ENCODE measurements at places on chromosomes 7 and 10.
A peak's percentile ranks its signal among the peaks of the same experiment; 100 is the strongest.

DNA sequence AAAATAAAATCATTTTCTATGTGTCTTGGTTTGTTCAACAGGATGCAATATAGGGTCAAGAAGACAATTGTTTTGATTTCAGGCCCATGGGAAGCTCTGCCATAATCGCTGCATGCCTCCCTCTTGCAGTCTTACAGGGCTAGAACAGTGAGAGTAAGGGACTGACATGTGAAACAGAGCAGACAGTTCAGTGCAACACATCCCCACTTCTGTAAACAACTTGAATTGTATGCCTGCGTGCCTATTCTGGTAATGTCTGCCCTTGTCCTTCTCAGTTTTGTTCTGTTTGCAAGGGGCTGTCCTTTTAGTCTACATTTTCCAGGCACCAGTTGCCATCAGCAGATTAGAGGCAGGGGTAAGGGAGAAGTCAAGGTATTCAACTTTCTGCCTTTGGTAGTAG is 34.8 kb upstream of the GPR37 start:
- no peak for DNase-seq

DNA sequence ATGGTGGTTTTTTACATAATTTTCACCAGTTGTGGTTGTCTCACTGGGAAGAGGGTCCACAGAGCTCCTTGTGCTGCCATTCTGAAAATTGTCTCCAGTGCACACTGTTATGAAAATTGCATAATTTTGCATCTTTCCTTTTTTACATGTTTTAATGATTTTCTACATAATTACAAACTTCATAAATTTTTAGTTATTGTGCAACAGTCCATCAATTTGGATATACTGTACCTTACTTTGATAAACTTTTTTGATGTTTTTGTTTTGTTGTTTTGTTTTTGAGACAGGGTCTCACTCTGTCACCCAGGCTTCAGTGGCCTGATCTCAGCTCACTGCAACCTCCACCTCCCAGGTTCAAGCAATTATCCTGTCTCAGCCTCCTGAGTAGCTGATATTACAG is 70.6 kb upstream of the AUTS2 start:
- DNase-seq = no peak

DNA sequence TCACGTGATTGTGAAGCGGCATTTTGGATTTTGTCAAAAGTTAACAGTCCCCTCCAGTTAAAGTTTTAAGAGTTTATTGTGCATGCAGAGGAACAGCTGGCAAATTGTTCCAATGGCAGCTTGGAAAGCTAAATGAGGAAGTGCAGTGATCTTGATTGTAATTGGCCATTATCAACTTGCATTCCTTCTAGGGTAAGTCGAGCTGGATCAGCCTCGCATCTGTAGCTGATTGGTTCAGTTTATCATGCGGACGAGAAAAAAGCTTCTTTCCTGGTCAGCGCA is 566 bp downstream of the ZNF789 start:
- DNase-seq = no peak

GRCh38 chr10:18450298-18450697 is 201.1 kb downstream of the NSUN6 start:
- no peak for DNase-seq

DNA sequence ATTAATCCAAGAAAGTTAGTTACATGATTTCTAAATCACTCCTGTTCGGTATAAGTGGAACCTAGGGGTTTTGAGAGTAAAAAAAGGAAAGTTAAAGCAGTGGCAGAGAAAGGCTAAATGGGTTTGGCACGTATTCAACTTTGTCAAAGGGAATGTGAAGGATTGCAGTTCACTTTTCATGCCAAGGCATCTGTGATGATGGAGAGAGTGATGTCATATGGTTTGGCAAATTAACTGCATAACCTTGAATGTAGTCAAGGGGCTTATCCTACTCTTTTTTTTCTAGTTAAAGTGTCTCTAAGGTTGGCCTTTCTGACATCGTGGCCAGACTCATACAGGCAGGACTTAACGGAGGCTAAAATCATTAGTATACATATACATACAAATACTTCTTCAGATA is 277.8 kb downstream of the EXOC4 start:
- no peak for DNase-seq

DNA sequence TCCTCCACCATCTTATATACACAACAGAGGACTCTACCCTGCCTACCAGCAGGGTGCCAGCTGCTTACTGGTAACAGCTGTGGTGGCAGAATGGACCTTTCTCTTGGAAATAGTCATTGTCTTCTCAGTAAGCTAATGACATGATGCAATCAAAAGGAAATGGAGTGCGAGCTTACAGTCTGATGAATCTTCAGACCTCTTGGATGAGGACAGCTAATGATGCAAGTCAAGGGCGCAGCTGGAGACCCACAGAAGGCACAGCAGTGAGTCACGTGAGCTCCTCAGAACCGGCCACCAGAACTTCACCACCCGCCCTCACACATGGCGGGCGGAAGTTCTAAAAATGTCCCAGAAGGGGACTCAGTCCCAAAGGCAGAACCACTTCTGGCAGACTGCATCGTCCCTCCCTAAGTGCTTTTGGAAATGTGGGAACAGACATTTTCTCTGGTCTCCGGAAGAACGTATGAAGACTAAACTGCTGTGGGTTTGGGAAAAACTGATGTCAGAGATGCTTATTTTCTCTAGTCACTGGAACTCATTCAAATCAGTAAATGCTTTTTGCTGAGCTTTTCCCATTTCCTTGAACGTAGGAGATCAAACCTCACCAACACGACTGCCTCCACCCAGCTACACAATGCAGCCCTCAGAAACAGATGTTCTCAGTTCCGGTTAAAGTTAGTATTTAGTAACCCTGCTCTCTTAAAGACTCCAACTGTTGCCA is 96.4 kb downstream of the FAS start:
- peak; percentile 1 for DNase-seq

Measured in activated T-helper 1 cell treated with Interleukin-2 at 50 U/mL for 16 hours (primary cell).